DMS79 treated with DMSO at 0.1 percent for 48 hours (cell line): ENCODE measurements at places on chromosomes 12 and 14.

DNA sequence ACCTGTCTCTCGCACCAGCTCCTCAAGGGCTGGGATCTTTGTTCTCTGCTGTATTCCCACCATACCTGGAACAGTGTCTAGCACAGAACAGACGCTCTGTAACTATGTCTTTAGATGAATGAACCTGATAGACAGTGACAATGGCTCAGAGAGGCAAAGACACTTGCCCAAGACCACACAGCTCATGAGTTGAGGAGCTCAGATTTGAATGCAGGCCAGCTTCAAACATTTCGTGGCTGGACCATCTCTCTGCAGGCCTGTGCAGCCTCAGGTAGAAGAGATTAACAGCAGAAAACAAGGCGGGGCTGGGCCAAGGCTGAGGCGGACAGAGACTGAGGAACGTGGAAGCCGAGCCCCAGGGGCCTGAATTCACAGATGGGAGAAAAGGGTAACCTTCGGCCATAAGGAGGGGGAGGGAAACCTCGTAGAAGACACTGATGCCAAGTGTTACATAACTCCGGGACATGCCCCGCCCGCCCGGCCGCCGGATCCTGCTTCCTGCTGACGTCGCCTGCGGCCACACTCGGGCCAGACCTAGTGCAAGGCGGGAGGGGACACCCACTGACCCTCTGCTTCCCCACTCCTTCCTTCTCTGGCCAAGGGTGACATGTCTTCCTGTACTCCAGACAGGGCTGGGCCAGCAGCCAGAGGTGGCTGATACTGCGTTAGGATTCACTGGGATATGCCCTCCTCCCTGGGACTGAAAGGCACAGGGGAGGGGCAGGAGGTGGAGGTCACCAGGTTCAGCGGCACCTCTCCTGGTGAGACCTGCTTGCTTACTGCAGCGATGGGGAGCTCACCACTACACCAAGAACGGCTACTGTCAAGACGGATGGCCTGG, 86.8 kb downstream of the RFLNA start:
- DNase-seq: no peak

GRCh38 chr12:19763488-19763887, 324.2 kb downstream of the AEBP2 start:
- DNase-seq: no peak

- DNase-seq: no peak
These were observed 10.7 kb upstream of the C12orf76 start for GRCh38 chr12:110058875-110059615.

- DNase-seq: no peak
These were observed 7.3 kb downstream of the DYRK4 start for GRCh38 chr12:4569261-4569660.

GRCh38 chr12:6204533-6205143, 4.4 kb downstream of the CD9 start:
- no peak for DNase-seq

DNA sequence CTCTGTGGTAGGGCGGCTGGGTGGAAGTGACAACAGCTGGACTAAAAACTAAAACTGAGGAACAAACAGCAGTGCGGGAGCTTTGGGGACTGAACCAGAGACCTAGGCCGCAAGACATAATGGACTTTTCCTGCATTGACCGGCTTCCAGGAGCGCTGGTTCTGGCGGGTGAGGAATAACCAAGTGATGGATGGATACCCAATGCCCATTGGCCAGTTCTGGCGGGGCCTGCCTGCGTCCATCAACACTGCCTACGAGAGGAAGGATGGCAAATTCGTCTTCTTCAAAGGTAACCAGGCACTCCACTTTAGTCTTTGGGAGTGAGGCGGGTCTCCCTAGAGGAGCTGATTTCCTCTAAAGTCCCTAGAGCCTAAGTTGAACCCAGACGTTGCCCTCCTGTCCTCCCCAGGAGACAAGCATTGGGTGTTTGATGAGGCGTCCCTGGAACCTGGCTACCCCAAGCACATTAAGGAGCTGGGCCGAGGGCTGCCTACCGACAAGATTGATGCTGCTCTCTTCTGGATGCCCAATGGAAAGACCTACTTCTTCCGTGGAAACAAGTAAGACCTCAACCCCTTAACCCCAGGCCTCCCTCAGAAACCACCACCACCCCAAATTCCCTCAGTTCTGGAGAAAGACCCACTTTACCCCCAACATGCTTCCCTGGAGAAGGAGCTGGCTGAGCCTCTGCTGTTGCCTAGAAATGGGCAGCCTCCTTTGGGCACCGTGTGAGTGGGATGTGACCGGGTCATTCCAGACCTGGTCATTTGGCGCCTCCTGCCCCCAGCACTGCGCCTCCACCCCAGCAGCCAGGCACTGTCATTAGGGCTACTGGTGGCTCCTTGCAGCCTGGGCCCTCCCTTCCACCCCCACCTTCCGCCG, 8.1 kb downstream of the MMP14 start:
- DNase-seq: no peak

DNA sequence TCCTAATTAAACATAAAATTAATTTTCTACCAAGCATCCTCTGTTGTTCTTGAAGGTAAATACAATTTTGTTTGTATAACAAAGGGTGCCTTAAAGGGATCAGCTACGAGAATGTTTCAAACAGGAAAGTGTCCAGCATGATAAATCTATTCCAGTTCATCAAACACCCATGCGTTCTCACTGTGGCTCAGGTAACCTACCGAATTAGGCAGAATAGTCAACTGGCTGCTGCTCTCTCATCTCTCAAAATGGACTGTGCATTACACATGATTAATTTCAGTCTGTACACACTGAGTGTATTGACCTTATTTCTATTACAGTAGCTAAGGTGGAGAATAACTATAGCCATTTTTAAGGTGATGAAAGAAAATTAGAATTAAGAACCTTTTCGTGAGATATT, 127.5 kb upstream of the RMST start:
- DNase-seq: no peak
